ENCODE measurements at places on chromosomes 5 and 9. TPM values are rescaled to one million over a fixed set of nuclear protein-coding genes. Genes with fewer than 3 reads are reported as not detected.
A peak's percentile ranks its signal among the peaks of the same experiment; 100 is the strongest.

- no peak for DNase-seq
These were observed 124.5 kb downstream of the PDZD2 start for GRCh38 chr5:31763424-31763823.

DNA sequence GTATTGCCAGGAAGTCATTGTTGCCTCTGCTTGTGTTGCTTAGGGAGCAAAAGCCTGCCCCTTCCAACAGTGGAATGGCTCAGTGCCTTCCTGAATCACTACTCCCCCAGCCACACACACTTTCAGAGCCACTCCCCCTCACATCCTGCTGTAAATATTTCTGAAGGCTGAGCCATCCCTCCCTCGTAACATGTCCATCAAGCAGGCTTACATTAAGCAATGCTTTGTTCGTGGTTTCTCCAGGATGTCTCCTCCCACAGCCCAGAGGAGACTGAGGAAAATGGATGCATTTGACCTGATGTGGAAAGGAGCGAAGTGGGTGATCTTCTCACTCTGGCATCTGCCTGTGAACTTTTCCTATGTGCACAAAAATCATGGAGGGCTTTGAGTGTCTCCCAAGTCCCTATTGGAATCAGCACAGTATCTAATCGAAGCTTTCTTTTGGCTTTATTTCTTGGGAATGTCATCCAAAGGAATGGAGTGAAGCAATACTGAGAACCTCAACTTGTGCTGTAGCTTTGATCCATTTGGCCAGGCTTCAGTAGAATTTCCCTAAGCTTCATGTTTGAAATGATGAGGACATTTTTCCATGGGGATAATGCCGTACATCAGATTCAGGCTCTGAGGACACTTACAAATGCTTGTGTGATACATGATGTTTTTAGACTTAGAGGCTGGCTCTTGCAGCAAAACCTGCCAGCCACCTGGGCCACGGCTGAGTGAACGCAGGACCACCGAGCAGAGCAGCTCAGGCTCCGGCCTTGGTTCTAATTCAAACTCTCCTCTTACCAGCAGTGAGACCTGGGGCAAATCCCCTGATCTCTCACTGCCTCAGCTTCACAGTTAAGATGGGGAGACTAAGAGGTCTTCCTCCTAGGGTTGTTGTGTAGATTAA is 389.1 kb downstream of the ENC1 start:
- DNase-seq = no peak

DNA sequence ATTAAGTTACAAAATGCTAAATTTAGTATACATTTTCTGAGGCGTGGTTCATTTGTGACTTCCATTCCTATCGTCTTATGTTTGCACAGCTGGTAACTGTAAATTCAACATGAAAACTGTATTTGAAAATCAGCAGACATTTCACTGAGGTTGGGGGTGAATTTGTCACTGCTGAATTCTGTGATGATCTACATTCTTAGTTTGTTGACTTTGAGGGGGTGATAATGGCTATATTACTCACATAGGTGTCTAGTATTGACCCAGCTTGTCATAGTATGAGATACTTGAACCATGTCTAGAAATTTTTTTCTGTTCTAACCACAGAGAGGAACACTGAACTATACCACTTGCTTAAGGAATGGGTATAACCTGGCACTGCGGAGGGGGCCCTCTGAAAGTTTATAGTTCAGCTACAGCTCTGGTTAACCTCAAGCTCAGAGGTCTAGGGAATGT is 313.3 kb downstream of the PIK3R1 start:
- DNase-seq = no peak

- no peak for DNase-seq
These were observed 24.4 kb downstream of the OLFML2A start for GRCh38 chr9:124801356-124801755.

GRCh38 chr9:91421971-91422757 is 1.5 kb downstream of the NFIL3 start:
- no peak for DNase-seq

- no peak for DNase-seq
These were observed 19.9 kb upstream of the TMEM250 start for GRCh38 chr9:136138566-136138965.

- DNase-seq = no peak
These were observed 17.5 kb downstream of the CRB2 start for GRCh38 chr9:123373447-123373923.

DNA sequence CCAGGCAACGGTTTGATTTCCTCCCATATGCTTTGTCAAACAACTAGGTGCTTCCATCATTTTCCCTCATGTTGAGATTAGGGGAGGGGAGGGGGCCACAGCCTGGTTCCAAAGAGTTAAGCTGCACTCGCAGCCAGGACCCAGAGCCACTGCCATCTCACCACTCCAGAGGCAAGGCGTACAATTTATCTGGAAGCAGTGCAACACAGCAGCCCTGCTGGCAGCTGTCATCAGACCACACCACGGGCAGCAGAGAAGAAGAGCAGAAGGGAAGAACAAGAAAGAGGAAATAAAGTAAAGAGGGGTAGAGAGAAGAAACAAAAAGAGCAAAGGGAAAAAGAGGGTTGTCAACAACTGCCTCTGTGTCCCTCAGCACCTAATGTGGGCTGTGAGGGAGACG is 38.9 kb downstream of the MED27 start:
- no peak for DNase-seq

DNA sequence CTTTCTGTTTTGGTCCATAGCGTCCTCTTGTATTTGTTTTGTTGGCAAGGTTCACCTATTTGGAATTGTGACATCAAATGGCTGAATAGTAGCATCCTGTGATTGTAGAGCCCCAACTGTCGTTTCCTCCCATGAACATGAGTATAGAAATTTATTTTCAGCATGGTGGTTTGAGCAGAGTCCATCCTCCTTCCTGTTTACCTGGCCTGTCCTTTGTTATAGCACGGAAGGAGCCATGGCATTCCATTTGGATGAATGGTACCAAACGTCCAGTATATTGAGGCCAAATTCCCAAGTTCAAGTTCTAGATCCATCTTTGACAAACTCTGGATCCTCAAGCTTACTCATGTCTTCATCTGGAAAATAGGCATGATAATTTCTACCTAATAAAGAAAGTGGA is 16.8 kb downstream of the RASGRF2 start:
- DNase-seq = no peak

GRCh38 chr9:76352026-76352620 is 42.1 kb downstream of the RFK start:
- no peak for DNase-seq

DNA sequence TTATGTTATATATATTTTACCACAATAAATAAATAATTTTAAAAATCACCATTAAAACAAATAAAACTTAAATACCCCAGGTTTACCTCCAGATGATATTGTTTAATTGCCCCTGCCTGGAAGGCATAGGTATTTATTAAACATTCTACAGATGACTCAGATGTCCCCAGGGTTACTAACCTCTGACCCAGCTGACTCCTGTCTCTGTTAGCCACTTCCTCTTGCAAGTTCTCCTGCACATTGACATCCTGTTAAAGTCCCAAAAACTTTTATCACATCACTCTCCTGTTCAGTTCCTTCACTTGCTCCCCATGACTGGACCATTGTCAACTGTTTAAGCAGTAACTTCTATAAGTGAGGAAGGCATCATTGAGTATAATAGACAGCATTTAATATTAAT is 37.0 kb upstream of the RAB3C start:
- no peak for DNase-seq

DNA sequence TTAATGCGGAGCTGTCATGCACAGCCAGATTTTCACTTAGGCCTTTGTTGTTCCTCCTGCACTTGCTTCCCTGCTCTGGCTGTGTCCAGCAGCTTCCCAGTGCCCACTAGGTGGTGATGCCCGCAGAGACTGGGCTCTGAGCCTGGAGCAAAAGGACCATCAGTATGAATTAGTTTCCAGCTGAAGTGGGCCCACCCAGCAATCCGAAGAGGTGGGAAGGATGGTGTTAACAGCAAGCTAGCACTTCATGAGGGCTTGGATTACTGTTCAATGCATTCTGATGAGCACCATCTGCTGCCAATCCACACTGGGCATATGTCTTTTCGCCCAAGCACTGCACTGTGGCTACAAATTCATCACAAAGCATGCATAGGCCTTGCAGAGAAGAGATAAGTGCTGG is 459.1 kb downstream of the SPOCK1 start:
- DNase-seq = no peak

DNA sequence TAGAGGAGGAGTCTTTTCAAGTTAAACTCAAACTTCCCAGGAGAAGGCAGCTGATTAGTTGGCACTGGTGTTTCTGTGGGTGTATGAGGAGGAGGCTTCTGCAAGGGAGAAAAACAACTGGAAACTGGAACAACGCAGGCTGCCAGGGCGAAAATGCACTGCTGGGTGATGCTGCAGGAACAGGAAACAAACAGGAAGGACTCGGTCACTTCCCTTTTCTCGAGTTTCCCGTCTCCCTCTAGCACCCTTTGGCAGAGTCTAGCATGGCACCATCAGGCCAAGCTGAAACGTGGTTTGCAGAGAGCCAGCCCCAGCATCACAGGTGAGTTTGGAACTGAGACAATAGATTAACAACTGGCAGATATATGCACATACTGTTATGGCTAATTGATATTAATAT is 77.5 kb upstream of the CAST start:
- no peak for DNase-seq

- no peak for DNase-seq
These were observed 253.4 kb downstream of the ARHGAP26 start for GRCh38 chr5:143023411-143024096.

DNA sequence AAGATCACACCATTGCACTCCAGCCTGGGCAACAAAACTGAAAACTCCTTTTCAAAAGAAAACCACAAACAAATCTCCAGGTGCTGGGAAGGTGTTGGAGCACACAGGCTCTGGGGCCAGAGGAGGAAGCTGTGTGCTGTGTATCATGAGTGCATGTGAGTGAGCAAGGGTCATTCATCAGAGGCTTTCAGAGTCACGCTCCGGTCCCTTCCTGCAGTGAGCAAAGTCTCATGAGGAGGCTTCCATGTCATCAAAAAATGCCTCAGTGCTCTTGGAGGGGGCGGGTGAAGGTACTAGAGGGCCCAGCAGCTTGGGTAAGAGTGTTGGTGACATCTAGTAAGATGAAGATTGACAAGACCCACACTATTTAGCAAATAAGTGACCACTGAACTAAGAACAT is 48.3 kb upstream of the TESK1 start:
- DNase-seq = no peak

GRCh38 chr5:36689225-36689624 is 82.8 kb downstream of the SLC1A3 start:
- DNase-seq = no peak

DNA sequence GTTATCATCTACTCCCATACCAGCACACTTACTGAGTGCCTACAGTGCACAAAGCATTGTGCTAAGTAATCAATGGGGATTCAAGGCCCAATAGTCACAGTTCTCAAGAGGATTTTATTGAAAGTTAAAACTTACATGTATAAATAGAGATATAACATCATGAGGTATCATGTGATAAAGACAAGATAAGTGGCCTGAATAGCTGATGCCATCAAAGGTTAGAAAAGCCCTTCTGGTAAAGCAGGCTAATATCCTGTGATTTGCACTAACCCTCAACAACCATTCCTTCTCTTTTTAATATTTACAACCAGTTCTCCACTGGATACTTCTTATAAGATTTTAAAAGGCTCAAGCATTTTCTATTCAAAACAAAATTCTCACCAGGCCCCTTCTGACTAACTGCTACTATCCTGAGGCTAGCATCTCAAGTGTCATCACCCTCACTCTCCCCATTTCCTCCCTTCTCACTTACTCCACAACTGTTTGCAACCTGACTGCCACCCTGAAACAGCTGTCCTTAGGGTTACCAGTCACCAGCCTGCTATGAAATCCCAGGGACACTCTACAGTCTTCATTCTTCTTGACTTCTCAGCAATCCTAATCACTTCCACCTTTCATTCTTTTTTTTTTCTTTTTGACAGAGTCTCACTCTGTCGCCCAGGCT is 377.9 kb downstream of the ENC1 start:
- no peak for DNase-seq

DNA sequence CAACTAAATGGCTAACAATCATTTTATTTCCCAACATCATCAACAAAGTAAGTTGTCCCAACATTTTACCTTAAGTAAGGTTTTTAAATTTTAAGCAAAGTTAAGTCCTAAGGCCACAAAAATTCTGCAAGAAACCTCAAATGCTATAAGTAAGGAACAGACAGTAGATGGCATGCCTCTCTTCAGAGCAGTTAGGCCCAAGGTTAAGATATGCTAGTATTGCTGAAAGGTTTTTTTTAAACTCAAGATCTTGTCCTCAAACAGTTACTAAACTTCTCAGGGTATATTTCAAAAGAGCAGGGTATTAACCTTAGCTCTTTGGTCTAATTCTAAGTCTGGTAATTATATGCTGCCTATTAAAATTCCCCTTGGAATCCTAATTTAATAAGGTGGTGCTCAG is 35.1 kb downstream of the PJA2 start:
- DNase-seq = peak; percentile 5

- DNase-seq = no peak
These were observed 20.8 kb downstream of the ACER2 start for GRCh38 chr9:19429595-19429994.

DNA sequence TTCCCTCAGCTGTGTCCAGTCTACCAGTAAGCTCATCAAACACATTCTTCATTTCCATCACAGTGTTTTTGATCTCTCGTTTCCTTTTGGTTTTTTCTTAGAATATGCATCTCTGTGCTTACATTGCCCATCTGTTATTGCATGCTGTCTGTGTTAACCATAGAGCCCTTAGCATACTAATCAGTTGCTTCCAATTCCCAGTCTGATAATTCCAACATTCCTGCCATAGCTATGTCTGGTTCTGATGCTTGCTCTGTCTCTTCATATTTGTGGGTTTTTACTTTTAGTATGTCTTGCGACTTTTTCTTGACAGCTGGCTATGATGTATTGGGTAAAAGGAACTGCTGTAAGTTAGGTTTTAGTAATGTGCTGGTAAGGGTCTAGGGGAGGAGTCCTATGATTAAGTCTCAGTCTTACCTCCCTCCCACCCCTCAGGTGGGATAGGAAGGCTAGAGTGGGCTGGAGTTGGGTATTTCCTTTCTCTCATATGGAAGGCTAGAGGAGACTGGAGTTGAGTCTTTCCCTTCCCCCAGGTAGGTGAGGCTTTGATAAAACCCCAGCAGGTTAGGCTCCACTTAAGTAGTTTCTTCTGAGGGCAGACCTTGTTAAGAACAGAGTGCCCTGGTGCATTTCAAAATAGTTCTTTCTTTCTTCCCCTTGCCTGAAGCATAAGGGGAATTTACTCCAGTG is 99.1 kb upstream of the RASGRF2 start:
- no peak for DNase-seq

Gene SPINK13
- total RNA-seq = not detected

Gene CA9
- not detected for total RNA-seq

Gene MOB3B
- 0.67 TPM for total RNA-seq

Gene DRD1
- total RNA-seq = not detected

Gene KCNMB1
- total RNA-seq = 0.48 TPM

Gene FST
- 0.90 TPM for total RNA-seq

Gene DNAH5
- total RNA-seq = not detected

Gene SMIM33
- 0.14 TPM for total RNA-seq

Gene ARSK
- total RNA-seq = 2.5 TPM

Gene TRPM3
- not detected for total RNA-seq

Gene FOXI1
- not detected for total RNA-seq

Gene ASPN
- total RNA-seq = not detected

Gene ADGRV1
- not detected for total RNA-seq

All from naive thymus-derived CD4-positive, alpha-beta T cell (primary cell).